Naive B cell (primary cell): ENCODE measurements at places on chromosomes 11 and 22. TPM values are rescaled to one million over a fixed set of nuclear protein-coding genes. Genes with fewer than 3 reads are reported as not detected.

DNA sequence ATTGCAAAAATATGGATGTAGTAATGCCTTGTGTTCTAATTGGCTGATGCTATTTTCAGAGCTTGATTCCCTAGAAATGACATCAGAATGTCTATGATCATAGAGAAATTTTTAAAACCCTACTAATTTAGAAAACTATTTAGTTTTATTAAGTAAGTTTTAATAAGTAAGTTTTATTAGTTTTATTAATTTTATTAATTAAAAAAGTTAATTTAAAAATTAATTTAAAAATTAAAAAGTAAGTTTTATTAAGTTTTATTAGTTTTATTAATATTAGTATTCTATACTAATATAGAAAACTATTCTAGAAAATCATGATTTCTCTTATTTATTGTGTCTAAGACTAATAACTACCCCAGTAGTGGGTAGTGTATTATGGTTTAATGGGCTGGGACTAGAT lies 8.2 kb downstream of the HORMAD2 start:
- H3K4me3 ChIP-seq = no peak overlapping the region
- DNase-seq = no peak
- H3K4me1 ChIP-seq = no peaks in the 10 kb centered on the region
- peaks cover 6% of the 10 kb centered on the region for H3K36me3 ChIP-seq
- H3K27ac ChIP-seq = no peak overlapping the region

HSCB gene
- 23.6 TPM for polyA plus RNA-seq

BIRC3 gene
- polyA plus RNA-seq = 259 TPM

- DNase-seq = no peak
- no peak overlapping the region for H3K27ac ChIP-seq
- H3K4me1 ChIP-seq = no peaks in the 10 kb centered on the region
- H3K4me3 ChIP-seq = no peak overlapping the region
- no peaks in the 10 kb centered on the region for H3K36me3 ChIP-seq
These were observed 46.5 kb upstream of the SOX6 start for GRCh38 chr11:16402654-16403447.

GRCh38 chr11:90434858-90435257 lies 212.0 kb upstream of the CHORDC1 start:
- H3K27ac ChIP-seq = no peak overlapping the region
- no peaks in the 10 kb centered on the region for H3K36me3 ChIP-seq
- DNase-seq = no peak
- H3K27me3 ChIP-seq = no peaks in the 10 kb centered on the region
- H3K4me1 ChIP-seq = no peaks in the 10 kb centered on the region
